Right ventricle myocardium inferior (tissue), 1 donor: ENCODE measurements at places on chromosomes 1 and 21.
A peak's percentile ranks its signal among the peaks of the same experiment; 100 is the strongest.

DNA sequence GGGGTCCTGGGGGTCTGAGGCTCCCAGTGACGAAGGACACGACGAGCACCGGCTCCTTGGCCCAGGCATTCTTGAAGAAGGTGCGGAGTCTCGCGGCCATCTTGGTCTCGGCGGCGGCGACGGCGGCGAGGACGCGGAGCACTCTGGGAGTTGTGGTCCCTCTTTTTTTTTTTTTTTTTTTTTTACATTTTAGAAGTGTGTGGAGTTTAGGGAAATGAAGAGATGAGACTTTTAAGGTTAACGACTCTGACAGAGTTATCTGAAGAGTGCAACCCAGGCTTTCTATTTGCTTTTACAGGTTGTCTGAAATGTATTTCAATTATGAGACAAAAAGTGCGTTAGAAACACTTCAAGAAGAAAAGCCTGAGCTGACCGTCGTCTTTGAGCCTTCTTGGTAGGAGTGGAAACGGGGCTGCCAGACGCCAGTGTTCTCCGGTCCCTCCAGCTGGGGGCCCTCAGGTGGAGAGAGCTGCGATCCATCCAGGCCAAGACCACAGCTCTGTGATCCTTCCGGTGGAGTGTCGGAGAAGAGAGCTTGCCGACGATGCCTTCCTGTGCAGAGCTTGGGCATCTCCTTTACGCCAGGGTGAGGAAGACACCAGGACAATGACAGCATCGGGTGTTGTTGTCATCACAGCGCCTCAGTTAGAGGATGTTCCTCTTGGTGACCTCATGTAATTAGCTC, 9.7 kb downstream of the OR2B11 start:
- DNase-seq = peak; percentile 89

DNA sequence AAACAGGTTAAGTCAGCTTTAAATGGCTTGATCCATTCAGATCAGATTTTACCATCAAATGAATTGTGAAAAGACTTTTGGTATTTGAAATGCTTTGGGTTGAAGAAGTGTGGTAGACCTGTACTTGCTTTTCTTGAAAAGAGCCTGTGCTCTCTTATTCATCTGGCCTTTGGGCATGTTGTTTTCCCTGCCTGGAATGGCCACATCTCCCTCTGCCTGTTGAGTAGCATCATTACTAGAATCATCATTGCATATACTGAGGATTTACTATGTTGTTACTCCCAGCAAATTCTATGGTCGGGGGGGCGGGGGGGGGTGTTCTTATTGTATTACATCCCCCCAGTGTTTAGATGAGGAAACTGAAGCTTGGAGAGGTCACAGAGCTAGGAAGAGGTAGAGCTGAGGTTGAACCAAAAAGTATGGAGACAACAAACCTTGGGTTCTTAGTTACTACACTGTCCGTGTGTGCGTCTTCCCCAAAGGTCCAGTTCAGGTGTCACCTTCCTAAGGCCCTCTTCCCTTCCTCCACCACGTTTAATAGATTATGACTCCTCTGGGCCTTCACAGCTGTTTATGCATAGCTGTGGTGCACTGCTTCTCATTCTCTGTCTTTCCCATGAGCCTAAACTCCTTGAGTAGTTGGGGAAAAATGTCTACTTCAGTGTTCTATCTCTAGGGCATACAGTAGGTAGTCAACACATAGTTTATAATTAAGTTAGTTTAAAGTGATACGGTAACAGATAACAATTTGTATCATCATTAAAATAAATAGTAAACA, 246.4 kb upstream of the HOOK1 start:
- DNase-seq = no peak

DNA sequence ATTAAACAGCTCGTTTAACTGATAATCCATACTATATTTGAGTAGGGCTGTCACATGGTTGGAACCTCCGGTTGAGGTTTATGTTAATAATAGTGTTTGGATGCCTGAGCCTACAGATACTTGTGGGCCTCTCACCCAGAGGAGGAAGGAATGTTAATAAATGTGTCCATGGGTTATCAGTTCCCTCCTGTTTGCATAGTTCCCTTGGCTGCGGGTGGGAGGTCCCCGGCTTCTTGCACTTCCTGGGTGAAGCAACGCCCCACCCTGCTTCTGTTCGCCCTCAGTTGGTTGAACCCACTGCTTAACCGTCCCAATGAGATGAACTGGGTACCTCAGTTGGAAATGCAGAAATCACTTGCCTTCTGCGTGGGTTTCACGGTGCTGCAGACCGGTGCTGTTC, 23.6 kb upstream of the GBP1 start:
- DNase-seq = no peak

DNA sequence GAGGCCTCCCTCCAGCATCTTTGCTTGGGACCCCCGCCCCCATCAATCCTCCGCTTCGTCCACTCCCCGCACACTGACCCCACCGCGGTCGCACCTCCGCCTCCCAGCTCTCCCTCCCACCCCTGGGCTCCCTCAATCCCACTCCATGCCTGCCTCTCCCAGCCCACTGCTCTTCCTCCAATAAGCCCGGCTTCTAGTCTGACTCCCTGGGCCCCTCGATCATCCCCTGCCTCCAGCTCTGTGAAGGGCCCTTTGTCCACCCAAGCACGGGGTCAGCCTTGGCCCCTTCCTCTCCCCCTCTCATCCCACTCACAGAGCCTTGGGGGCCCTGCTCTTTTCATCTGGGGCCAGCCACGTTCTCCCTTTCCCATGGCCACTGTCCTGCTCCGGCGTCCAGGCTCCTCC, 1.5 kb upstream of the TMEM200B start:
- no peak for DNase-seq

DNA sequence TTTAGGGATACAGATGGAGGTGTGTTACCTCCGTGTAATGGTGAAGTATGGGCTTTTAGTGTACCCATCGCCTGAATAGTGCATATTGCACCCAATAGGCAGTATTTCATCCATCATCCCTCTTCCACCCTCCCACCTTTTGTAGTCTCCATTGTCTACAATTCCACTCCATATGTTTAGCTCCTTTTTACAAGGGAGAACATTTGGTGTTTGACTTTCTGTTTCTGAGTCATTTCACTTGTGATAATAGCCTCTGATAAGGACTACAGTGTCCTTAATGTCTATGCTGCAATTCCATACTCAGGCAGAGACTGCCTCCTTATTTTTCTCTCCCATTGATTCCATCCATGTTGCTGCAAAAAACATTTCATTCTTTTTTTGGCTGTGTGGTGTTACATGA, 48.7 kb downstream of the OVGP1 start:
- DNase-seq = no peak

- DNase-seq = no peak
Measured at GRCh38 chr1:220239966-220240365, 32.3 kb downstream of the RAB3GAP2 start.

- DNase-seq = no peak
Measured at GRCh38 chr1:153919876-153920852, 2.6 kb downstream of the GATAD2B start.

GRCh38 chr1:64683419-64683818, 61.5 kb upstream of the RAVER2 start:
- DNase-seq = no peak

DNA sequence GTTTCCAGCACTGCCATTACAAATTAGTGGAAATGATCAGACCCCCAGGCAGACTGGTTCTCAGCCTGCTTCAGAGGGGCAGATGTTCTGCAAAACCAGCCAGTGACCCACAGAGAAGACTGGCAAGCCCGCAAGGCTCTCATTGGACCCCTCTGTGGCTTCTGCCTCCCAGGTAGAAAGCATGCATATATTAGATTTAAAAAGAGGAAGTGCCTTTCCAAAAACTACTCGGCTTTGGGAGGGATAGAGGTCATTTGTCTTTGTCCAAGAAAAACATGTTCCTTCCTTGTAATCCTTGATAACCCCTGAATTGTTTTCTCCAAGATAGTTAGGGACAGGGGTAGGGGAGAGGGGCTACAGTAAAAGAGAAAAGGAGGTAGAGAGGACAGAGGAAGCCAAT, 11.8 kb downstream of the HIVEP3 start:
- no peak for DNase-seq

- no peak for DNase-seq
Measured at GRCh38 chr1:77378723-77379535, 97.1 kb downstream of the AK5 start.

DNA sequence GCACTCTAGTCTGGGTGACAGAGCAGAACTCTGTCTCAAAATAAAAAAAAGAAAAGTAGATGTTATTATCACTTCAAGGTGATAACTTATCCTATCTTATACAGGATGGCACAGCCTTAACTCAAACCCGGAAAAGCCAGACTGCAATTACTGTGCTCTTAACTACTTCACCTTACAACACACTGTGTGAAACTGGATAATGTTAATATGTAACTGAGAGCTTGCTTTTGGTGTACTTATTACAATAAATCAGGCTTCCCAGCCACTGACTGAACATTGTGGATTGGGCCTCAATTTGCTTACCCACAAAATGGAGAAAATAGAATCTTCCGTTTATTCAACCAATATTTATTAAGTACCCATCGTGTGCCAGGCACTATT, 1.4 kb downstream of the ORC1 start:
- no peak for DNase-seq

GRCh38 chr1:7474786-7475502, 296.2 kb upstream of the VAMP3 start:
- DNase-seq = peak; percentile 6
